ENCODE measurements at places on chromosomes 16 and 17.

DNA sequence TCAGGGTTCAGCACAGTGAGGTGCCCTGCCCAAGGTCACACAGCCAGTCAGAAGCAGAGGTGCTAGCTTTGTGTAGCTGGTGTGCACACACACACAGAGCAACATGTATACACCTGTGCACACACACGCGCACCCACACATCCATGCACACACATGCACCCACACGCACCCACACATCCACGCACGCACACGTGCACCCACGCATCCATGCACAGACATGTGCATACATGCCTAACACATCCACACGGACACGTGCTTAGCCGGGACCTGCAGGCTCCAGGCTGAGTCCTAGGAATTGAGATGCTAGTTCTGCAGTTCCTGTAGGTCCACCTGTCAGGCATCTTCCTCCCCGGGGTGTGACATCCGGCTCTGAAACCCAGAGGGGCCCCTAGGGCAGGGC is 13.0 kb upstream of the DPEP1 start:
- DNase-seq: no peak

DNA sequence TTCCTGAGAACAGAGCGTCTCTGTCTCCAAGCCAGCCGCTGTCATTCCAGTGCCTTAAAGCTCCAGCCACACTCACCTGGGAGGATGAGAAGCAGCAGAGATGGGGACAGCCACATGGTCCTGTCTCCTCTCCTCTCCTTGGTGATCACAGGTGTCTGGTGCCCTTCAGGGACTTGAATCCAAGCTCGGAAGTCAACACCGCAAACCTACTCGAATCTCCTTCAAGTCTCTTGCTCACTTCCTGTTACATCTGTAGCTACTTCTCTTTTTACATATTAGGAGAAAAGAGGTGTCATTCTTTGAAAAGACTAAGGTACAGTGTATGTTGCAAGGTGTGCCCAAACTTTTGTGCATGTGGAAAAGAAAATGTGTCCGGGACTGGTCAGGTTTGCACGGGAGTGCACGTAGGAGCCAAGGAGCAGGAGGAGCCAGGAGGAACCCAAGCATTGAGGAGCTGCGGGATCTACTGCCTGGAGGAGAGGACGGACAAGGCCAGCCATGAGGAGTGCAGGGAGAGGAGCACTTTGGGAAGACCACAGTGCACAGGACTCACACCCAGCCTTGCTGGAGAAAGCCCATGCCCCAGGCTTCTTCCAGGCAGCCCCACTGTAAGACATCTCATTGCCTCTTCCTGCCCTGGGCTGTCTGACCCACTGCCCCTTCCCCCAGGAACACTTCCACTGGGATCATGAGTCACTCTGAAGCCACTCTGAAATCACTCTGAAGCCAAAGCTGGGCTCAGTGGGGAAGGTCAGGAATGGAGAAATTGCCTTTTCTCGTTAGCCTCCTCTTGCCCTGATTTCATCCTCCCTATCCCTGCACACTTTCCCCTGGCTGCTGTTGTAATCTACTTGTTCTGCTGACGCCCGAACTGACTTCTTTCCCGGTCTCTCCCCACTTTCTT is at the start of gene CD300LD:
Gene CD300LD, minus strand, starts transcription at position 197 of the 904 bp plus-strand sequence. Its CDS starts 81 bp downstream, at position 116.
- DNase-seq: no peak

- DNase-seq: no peak
Observed at GRCh38 chr17:8175795-8176196, 384 bp downstream of the TMEM107 start.

- no peak for DNase-seq
Observed at GRCh38 chr16:10616756-10617640, 36.6 kb upstream of the EMP2 start.

DNA sequence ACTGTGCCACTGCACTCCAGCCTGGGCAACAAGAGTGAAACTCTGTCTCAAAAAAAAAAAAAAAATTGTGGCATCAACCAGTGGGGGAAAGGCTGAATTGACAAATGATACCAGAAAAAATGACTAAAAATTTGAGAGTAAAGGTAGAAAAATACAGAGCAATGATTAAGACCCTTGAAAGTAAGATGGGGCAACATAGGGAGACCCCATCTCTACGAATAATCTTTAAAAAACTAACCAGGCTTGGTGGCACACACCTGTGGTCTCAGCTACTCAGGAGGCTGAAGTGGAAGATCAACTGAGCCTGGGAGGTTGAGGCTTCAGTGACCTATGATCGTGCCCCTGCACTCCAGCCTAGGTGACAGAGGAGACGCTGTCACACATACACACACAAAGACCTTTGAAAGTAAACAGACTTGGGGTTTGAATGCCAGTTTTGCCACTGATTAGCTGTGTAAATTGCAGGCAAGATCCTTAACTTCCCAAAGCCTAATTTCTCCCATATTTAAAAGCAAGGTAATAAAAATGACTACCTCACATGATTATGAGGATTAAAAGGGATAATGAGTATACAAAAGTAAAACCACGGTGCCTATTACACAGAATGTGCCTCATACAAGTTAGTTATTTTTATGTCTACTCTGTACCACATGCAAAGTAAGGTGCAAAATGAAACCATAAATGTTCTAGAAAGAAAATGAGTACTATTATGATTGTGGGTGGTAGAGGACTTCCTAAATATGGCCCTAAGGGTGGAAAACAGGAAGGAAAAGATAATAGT is 21.7 kb upstream of the PAFAH1B1 start:
- no peak for DNase-seq

DNA sequence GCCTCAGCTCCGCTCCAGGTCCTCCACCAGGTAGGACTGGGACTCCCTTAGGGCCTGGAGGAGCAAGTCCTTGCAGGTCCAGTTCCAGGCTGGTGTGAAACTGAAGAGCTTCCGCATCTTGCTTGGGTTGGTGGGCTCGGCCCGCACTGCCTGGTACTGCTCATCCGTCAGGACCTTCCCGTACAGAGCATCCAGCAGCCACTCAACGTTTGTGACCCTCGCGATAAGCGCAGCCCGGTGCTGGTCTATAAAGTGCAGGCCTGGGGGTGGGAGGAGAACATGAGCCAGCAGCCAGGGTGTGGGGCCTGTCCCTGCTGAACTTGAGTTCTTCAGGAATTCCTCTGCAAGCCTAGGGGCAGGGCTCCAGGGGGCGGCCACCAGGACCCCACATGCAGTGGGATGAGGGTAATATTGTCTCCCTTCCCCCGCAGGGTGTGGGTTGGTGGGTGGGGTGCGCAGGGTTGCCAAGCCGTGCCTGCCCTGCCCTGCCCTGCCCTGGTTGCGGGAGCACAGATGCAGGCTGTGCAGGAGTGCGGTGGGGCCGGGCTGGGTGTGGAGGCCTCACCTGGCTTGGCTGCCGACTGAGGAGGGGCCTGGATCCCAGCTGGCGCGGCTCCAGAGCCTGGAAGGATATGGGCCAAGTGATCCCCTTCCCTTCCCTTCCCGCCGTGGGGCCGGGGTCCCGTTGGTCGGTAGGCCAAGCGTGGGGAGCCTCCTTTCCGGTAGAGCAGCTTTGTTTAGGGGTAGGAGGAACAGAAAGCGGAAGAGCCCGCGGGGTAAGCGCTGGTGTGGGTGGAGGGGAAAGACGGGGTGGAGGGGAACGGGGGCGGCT is 762 bp downstream of the PYCARD start:
- no peak for DNase-seq
